ENCODE measurements at places on chromosomes 5 and 9.

DNA sequence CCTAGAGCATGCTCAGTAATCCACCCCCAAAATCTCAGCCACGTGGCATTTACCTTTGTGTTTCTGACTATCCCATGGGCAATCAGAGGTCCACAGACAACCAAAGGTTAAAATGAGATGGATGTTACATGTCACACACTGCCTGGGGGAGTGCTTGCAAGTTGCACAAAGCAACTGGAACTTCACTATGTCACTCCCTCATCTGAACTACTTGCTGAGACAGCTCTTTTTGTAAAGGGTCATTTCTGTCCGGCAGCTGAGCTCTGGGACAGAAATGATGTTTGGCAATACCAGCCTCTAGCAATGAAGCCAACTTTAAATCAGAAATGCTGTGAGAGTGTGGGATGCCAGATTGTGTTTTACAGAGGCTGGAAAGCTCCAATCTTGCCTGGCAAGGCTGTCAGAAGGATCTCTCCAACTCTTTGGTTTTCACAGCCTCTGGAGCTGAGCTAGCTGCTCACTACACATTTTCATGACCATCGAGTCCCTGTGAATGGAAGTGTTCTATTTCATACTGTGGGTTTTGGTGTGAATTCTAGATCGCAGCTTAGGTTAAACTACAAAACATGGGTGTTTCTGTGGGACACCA is 66.3 kb upstream of the TMEM215 start:
- DNase-seq, result no peak

DNA sequence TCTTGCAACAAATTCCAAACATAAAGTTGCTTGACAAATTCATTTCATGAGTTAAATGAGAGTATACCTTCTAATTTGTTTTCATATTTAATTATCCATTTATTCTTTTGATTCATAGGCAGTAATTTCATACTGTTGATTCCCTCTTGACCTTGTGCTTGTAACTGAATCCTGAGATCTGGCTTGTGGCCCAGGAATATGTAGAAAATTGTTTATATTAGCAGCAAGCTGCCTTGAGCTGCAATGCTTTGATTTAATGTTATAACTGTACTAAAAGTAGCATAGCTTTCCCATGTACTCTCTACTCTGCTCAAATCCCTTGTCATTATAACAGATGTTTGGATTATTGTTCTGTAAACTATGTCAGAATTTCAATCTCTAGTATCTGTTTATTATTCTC is 780.7 kb downstream of the NR2F1-AS1 start:
- no peak for DNase-seq

DNA sequence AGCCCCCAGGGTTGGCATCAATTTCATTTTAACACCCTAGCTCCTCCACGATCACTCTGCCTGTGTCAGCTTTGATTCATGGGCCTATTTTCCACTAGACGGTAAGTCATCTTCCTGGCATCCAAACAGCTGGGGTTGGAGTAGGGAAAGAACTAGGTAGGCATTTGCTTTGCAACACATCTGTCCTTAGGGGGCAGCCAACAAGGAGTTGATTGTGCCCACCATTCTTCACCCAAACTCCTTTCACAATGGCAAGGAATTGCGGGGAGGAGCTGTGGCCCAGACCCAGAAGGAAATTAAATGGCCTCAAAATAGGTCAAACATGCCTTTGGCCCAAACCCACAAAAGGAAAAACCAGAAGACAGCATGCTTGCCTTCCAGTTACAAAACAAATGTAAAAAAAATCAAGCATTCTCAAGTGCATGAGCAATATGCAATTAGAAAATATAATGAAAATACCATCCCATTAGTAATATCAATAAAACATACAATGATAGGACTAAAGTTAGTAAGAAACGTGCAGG is 71.8 kb downstream of the NRG2 start:
- DNase-seq, result no peak

GRCh38 chr5:65809817-65810531 is 88.0 kb downstream of the NLN start:
- peak; percentile 83 for DNase-seq

DNA sequence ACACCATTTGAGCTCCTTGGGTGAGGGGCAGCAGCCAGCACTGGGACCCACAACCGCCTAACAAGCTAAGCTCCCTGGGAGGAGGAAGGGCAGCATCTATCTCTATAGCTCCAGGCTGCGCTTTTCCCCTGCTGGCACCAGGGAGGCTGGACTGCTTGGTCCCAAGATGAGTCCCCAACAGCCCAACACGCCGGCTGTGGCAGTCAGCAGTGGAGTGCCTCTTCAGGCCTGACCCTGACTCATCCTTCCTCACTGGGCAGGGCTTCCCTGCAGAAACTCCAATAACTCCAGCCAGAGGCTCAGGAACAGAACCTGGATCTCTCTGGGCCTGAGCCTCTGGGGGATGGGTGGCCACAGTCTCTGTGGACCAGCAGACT is 113.7 kb upstream of the ADAMTS16 start:
- no peak for DNase-seq

Measured in A172 (cell line).